Activated naive CD8-positive, alpha-beta T cell treated with anti-CD3 and anti-CD28 coated beads for 36 hours (primary cell): ENCODE measurements at places on chromosomes 3 and 15. TPM values are rescaled to one million over a fixed set of nuclear protein-coding genes. Genes with fewer than 3 reads are reported as not detected.

GRCh38 chr15:35630985-35631384 is 85.0 kb upstream of the DPH6 start:
- DNase-seq, result no peak
- peaks cover 31% of the 10 kb centered on the region for H3K27me3 ChIP-seq
- no peaks in the 10 kb centered on the region for H3K4me1 ChIP-seq
- no peak overlapping the region for H3K4me3 ChIP-seq
- H3K36me3 ChIP-seq, result no peaks in the 10 kb centered on the region
- H3K27ac ChIP-seq, result no peak overlapping the region

DNA sequence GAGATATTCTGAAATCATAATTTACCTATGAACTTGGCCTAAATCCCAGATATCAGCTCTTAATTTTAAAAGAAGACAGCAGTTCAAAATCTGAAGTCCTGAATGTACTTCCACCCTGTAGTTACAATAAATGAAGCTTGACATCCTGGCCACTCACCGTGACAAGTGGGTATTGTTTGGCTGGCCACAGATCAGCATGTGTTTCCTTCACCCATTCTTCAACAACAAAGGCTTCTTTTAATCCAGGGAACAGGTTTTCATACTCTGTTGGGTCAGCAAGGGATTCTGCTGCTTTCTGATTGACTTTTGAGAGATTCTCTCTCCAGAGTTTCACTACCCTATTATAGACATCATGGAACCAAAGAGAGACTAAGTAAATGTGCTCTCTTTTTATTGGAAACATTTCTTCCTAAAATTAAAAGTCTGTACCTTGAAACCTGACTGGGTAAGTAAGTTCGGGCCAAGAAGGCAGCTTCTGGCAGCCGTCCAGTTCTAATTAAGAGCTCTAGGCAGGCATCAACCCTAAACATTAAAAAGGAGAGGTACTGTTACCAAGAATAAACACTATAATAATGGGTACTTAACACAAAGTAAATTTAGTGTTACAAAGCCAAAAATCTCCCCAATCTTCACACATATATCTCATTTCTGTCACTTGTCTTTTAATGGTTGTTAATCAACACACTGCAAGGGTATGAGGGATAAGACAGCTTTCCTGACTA is 15.2 kb downstream of the MRPS22 start:
- no peak overlapping the region for H3K4me3 ChIP-seq
- H3K27ac ChIP-seq, result peak overlapping the region; percentile 92
- H3K36me3 ChIP-seq, result peaks cover 40% of the 10 kb centered on the region
- no peak for DNase-seq
- no peaks in the 10 kb centered on the region for H3K27me3 ChIP-seq

MB21D2 gene
- total RNA-seq, result 6.4 TPM

SHQ1 gene
- total RNA-seq, result 40.0 TPM

DNA sequence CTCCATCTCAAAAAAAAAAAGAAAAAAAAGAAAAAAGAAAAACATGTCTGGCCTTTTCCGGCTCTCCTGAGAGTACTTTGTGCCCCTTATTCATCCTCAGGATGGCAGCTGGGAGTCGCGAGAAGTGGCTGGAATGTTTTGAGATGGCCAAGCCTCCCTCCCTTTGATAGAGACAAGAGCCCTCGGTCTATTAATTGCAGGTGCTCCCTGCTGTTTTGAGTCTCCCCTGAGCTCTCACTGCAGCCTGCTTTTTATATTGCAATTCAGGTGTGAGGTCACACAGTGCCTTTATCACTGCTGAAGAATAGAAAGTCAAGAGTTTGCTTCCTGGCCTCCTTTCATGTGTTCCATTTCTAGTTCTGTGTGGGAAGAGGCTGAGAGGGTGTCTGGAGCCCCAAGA is 10.9 kb downstream of the CA12 start:
- peaks cover 17% of the 10 kb centered on the region for H3K4me1 ChIP-seq
- no peaks in the 10 kb centered on the region for H3K27me3 ChIP-seq
- H3K4me3 ChIP-seq, result no peak overlapping the region
- no peak overlapping the region for H3K27ac ChIP-seq
- no peak for DNase-seq

DNA sequence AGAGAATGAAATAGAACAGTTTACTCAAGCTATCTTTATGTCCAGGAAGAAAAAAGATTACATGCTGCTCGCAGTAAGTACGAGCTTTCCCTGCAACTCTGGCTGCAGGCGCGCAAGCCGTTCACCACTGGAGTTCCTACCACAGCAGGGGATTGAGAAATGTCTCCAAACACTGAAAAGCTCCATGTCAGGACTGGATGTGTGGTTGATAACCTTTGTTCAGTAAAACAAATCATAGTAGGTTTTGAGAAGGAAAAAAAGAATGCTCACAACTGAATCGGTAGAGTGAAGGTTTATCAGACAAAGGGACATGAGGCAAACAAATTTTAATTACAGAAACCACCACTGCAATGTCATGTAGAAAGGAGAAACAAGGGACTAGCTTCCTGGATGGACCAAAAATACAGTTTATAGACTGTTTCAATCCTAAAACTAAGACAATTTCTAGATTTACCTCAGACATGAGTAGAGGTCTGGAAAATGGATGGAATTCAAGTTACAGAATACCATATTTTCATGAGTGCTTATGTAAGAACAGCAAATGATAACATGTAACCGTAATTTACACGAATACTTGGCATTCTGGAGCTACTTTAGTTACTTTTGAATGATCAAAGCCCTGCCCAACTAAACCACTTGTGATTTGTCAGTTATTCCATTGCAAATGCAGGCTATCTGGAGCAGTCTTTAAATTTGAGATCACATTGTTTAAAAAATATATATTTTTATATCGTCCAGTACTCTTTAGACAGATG is 471.1 kb downstream of the SHQ1 start:
- H3K4me3 ChIP-seq, result no peak overlapping the region
- H3K27ac ChIP-seq, result peak overlapping the region; percentile 3
- no peak for DNase-seq
- H3K27me3 ChIP-seq, result no peaks in the 10 kb centered on the region
- H3K36me3 ChIP-seq, result peaks cover 32% of the 10 kb centered on the region

TLR9 gene
- 1.4 TPM for total RNA-seq

DNA sequence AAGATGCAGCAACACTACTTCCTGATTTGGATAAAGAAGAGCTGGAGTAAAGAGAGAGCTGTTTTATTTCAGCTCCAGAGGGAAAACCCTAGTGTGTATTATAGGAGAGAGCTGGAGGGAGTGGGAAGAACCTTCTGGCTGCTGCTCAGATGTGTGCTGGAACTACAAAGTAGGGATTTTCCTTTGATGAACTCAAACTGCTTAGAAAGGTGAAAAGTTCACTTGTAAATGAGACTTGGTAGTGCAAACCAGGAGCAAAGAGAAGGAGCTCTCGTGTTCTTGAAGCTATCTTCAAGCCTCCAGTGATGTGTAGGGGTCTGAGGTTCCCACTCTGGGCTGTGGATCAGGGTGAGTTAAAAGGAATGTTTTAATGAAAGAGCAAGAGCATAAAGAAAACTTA is 110.4 kb downstream of the EDEM1 start:
- H3K27me3 ChIP-seq, result peaks cover 4% of the 10 kb centered on the region
- H3K4me1 ChIP-seq, result peaks cover 3% of the 10 kb centered on the region
- H3K36me3 ChIP-seq, result no peaks in the 10 kb centered on the region
- H3K27ac ChIP-seq, result no peak overlapping the region

PLCH1 gene
- total RNA-seq, result 1.2 TPM
